ENCODE measurements at places on chromosomes 5 and 9.
A peak's percentile ranks its signal among the peaks of the same experiment; 100 is the strongest.

DNA sequence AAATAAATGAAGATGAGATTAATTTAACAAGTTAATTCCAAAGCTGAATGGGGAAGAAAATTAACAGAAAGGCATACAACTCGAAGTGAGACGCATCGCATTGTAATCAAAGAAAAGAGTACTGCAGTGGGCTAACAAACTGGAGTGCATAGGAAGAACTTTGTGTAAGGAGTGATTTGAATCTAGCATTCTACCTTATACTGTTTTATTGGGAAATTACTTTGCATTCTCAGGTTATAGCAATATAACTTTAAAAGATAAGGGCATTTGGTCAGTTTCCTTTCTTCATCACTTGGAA, 124.5 kb upstream of the TLE4 start:
- H3K36me3 ChIP-seq: peaks cover 5% of the 10 kb centered on the region
- no peak for DNase-seq
- no peak overlapping the region for H3K27ac ChIP-seq

- DNase-seq: no peak
- H3K4me3 ChIP-seq: no peak overlapping the region
- no peaks in the 10 kb centered on the region for H3K36me3 ChIP-seq
- H3K27me3 ChIP-seq: no peaks in the 10 kb centered on the region
These were observed 382.6 kb downstream of the DTWD2 start for GRCh38 chr5:118605761-118606160.

GRCh38 chr9:126406075-126406667, 79.5 kb downstream of the MVB12B start:
- H3K36me3 ChIP-seq: no peaks in the 10 kb centered on the region
- no peaks in the 10 kb centered on the region for H3K27me3 ChIP-seq
- H3K4me1 ChIP-seq: peaks cover 3% of the 10 kb centered on the region
- H3K27ac ChIP-seq: no peak overlapping the region

DNA sequence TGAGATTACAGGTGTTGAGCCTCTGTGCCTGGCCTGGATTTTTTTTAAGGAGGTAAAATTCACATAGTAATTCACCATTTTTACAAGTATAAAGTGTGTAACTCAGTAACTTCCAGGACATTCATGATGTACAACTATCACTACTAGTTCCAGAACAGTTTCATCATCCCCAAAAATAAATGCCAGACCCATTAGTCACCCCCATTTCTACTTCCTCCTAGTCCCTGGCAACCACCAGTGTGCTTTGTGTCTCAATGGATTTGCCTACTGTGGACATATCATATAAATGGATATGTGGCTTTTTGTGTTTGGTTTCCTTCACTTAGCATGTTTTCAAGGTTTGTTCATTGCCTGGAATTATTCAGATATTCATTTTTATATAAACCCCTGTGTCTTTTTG, 72.5 kb upstream of the PANK3 start:
- peaks cover 10% of the 10 kb centered on the region for H3K4me1 ChIP-seq
- H3K36me3 ChIP-seq: no peaks in the 10 kb centered on the region
- H3K4me3 ChIP-seq: no peak overlapping the region
- H3K27me3 ChIP-seq: peaks cover 12% of the 10 kb centered on the region

- H3K4me1 ChIP-seq: no peaks in the 10 kb centered on the region
- H3K27ac ChIP-seq: no peak overlapping the region
- no peak for DNase-seq
- H3K36me3 ChIP-seq: no peaks in the 10 kb centered on the region
- H3K27me3 ChIP-seq: no peaks in the 10 kb centered on the region
- no peak overlapping the region for H3K4me3 ChIP-seq
These were observed 207.7 kb downstream of the PDE4D start for GRCh38 chr5:59685793-59686192.

DNA sequence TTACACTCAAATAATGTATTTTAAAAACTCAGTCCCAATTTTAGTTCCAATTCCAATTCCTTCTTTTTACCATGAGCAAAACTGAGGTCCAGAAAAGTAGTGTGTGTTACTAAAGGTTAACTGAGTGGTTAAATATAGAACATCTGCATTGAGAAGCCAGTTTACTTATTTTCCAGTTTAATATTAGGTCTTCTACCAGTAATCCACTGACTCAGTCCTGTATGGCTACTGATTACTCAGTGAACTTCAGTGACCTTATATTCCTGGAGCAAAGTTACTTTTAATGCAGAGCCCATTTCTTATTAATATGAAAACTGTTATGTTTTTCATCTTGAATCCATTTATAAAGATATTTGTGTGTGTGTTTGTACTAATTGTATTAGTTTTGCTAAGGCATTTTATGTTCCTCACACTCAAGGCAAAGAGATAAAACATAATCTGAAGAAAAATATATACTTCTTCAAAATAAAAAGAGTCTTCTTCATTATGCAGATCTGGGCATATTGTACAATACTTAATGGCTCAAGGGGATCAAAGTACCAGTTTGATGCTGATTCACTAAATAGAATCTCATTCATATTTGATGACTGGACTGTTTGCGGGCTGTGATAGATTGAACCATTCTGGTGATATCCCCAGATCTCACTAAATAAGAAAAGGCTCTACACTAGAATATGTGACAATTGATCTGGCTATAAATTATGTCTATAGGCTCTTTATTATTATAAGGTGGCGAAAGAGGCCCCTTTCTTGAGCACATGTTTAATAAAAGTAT, 60.8 kb downstream of the DMXL1 start:
- H3K36me3 ChIP-seq: no peaks in the 10 kb centered on the region
- no peaks in the 10 kb centered on the region for H3K27me3 ChIP-seq
- DNase-seq: no peak
- H3K27ac ChIP-seq: no peak overlapping the region
- no peak overlapping the region for H3K4me3 ChIP-seq

- peaks cover 8% of the 10 kb centered on the region for H3K4me1 ChIP-seq
- no peaks in the 10 kb centered on the region for H3K36me3 ChIP-seq
- H3K27me3 ChIP-seq: no peaks in the 10 kb centered on the region
- H3K4me3 ChIP-seq: no peak overlapping the region
These were observed 31.9 kb upstream of the TARS1 start for GRCh38 chr5:33408816-33409215.

DNA sequence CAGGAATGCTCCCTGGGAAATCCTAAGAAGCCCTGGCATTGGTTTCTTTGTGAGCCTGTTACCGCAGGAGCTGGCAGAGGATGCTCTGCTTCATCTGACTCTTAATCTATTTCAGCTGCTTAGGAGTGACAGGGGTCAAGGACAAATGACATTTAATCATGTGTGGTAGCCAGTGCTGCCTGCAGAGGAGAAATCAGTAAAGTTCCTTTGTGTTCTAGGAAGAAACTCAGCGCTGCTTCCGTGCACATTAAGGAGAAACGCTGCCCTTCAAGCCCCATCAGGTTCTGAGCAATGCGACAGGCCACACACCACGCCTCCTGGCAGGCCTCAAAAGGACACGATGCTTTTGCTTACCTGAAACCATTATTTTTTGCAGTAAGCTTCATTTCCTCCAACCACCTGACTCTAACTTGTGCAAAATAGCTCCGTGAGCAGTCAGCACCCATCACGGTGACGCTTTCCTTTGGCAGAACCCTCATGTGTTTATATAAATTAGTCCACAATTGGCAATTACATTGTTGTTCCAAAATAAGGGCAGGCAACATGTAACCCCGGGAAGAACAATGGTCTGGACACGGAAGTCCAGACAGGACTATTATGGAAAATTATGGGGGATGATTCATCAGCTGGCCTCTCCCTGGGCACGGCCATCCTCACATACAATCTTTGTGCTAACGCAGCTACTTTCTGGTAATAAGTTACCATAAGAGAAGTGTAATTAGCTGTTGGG, 387.9 kb upstream of the DAP start:
- peak; percentile 25 for DNase-seq
- peaks cover 21% of the 10 kb centered on the region for H3K4me1 ChIP-seq
- H3K36me3 ChIP-seq: no peaks in the 10 kb centered on the region
- H3K27me3 ChIP-seq: no peaks in the 10 kb centered on the region

- no peak for DNase-seq
- no peaks in the 10 kb centered on the region for H3K36me3 ChIP-seq
- H3K4me1 ChIP-seq: no peaks in the 10 kb centered on the region
- H3K27me3 ChIP-seq: no peaks in the 10 kb centered on the region
- H3K4me3 ChIP-seq: no peak overlapping the region
These were observed 105.8 kb downstream of the ADAMTS2 start for GRCh38 chr5:179239256-179240135.

GRCh38 chr5:107396351-107396690, 274.4 kb downstream of the EFNA5 start:
- DNase-seq: no peak
- H3K27ac ChIP-seq: peak overlapping the region; percentile 0
- H3K36me3 ChIP-seq: no peaks in the 10 kb centered on the region
- H3K4me1 ChIP-seq: peaks cover 56% of the 10 kb centered on the region

DNA sequence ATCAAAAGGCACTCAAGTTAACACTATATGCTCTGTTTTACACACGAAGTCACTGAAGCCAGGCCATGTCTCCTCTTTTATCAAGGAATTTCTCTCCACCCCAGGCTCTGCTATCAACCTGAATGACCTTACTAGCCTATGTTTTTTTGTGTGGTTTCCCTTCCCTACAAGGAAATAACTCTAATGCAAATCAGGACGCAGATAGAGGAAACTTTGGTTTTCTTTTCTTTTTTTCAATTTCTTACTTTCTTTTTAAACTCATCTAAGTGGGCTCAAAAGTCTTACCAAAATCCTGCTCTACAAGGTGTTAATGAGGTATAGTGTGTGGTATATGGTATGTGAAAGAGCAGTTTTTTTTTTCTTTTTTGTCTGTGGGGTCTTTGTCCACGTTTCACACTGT, 5.5 kb upstream of the SLC46A2 start:
- no peaks in the 10 kb centered on the region for H3K4me1 ChIP-seq
- H3K27me3 ChIP-seq: peaks cover 50% of the 10 kb centered on the region
- no peak overlapping the region for H3K27ac ChIP-seq
- H3K4me3 ChIP-seq: no peak overlapping the region
- no peaks in the 10 kb centered on the region for H3K36me3 ChIP-seq
- DNase-seq: no peak

- H3K27me3 ChIP-seq: no peaks in the 10 kb centered on the region
- no peak overlapping the region for H3K27ac ChIP-seq
- no peaks in the 10 kb centered on the region for H3K36me3 ChIP-seq
- no peaks in the 10 kb centered on the region for H3K4me1 ChIP-seq
- no peak overlapping the region for H3K4me3 ChIP-seq
- DNase-seq: no peak
These were observed 65.3 kb upstream of the ADRB2 start for GRCh38 chr5:148760945-148761638.

DNA sequence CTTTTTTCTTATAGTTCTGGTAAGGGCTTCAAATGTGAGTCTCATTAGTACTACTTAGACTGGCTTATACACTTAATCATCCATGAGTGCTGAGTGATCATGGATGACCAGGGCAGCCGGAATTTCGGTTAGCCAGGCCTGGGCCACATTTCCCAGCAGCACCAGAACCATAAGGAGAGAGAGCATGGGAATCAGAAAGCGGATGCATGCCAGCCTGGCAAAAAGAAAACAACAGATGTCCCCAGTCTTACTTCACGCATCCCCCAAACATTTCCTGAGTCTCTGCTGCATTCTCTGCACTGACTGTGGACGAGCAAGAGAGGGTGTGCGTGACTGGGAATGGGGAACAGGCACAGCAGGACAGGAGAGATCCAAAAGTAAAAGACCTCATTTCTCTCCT, 371.1 kb upstream of the ZNF608 start:
- no peaks in the 10 kb centered on the region for H3K27me3 ChIP-seq
- no peaks in the 10 kb centered on the region for H3K36me3 ChIP-seq
- DNase-seq: no peak
- H3K4me3 ChIP-seq: no peak overlapping the region
- no peaks in the 10 kb centered on the region for H3K4me1 ChIP-seq

- DNase-seq: no peak
- H3K27me3 ChIP-seq: no peaks in the 10 kb centered on the region
- no peaks in the 10 kb centered on the region for H3K36me3 ChIP-seq
- H3K4me3 ChIP-seq: no peak overlapping the region
- no peaks in the 10 kb centered on the region for H3K4me1 ChIP-seq
- no peak overlapping the region for H3K27ac ChIP-seq
These were observed 62.4 kb downstream of the NDST1 start for GRCh38 chr5:150570333-150570732.
